ENCODE measurements at places on chromosomes 11 and 22.

- no peak for DNase-seq
These were observed 89.2 kb upstream of the NCAM1 start for GRCh38 chr11:112871909-112872500.

GRCh38 chr11:64233913-64234586 is at the start of gene VEGFB:
Gene VEGFB, plus strand, starts transcription at chr11:64234584. Its CDS starts 250 bp downstream, at chr11:64234834.
- DNase-seq, result peak; percentile 60

DNA sequence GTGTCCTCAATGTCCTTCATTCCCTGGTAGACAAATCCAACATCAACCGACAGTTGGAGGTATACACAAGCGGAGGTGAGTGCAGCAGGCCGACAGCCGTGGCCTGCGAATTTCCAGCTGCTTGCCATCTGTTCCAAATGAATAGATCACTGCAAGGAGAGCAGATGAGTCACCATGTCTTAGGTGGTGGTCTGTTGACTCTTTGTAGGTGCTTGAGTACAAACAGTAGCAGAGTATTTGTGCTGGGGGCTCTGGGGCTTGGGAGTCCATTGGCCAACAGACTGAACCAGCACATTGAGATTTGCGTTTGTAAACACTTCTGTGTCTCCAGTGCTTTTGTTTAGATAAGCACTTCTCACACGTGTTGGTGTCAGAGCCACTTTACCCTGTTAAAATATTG is 21.1 kb downstream of the EIF3L start:
- DNase-seq, result peak; percentile 37

- DNase-seq, result no peak
These were observed 8.9 kb downstream of the RELT start for GRCh38 chr11:73384872-73385689.

- DNase-seq, result peak; percentile 23
These were observed 3.4 kb downstream of the GUCY1A2 start for GRCh38 chr11:107014871-107015270.

- DNase-seq, result peak; percentile 31
These were observed 140.0 kb upstream of the POU2AF2 start for GRCh38 chr11:111105566-111105965.

- no peak for DNase-seq
These were observed 112.0 kb upstream of the PDGFD start for GRCh38 chr11:104275992-104276391.

DNA sequence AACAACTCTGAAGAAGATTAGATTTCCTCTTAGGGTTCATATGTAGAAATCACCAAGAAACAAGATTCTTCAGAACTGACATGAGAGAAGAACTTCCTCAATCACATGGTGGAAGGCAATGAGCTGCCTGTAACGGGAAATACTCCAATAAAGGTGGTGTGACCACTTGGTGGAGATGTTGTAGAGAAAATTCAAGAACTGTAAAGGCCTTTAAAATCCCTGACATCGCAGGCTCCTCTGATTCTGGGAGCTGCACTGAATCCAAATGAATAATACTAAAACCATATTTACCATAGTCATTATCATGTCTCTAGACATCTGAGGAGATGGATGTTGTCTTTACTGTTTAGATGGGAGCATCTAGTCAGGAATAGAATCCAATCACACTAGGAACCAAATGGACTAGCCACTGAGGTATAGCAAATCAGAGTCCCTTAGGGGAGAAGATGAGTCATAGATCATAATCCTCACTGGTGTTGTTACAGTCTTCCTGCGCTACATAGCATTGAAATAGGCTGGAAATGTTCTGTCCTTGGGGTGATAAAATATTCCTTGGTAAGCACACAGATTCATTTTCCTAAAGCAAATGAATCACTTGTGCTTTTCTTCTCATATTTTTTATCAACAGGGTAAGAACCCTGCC is 321.6 kb upstream of the TENM4 start:
- peak; percentile 8 for DNase-seq

GRCh38 chr11:63917692-63918506 is 935 bp upstream of the RCOR2 start:
- peak; percentile 43 for DNase-seq

DNA sequence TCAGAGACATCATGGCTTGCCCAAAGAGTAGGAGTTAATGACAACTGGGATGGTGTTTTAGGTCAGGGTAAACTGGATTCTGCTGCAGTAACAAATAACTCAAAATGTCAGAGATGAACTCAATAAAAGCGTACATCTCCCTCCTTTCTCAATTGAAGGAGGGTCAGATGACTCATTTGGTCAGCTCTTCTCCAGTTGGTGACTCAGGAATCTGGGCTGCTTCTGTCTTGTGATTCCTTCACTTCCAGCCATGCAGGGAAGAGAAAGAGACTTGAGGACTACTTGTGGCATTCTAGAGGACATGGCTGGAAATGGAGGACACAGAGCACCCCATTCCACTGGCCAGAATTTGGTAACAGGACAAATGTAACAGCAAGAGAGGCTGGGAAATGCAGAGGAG is 3.2 kb upstream of the SYT13 start:
- DNase-seq, result peak; percentile 20

- no peak for DNase-seq
These were observed 12.0 kb upstream of the RFPL2 start for GRCh38 chr22:32216911-32217310.

DNA sequence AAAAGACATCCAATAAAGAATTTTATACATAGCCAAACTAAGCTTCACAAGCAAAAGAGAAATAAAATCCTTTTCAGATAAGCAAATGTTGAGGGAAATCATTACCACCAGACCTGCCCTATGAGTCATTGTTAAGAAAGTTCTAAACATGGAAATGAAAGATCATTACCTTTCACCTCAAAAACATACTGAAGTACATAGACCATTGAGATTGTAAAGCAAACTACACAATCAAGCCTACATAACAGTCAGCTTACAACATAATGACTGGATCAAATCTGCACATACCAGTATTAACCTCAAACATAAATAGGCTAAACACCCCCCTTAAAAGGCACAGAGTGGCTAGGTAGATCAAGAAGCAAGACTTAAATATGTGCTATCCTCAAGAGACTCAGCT is 501.0 kb upstream of the LUZP2 start:
- DNase-seq, result peak; percentile 48

DNA sequence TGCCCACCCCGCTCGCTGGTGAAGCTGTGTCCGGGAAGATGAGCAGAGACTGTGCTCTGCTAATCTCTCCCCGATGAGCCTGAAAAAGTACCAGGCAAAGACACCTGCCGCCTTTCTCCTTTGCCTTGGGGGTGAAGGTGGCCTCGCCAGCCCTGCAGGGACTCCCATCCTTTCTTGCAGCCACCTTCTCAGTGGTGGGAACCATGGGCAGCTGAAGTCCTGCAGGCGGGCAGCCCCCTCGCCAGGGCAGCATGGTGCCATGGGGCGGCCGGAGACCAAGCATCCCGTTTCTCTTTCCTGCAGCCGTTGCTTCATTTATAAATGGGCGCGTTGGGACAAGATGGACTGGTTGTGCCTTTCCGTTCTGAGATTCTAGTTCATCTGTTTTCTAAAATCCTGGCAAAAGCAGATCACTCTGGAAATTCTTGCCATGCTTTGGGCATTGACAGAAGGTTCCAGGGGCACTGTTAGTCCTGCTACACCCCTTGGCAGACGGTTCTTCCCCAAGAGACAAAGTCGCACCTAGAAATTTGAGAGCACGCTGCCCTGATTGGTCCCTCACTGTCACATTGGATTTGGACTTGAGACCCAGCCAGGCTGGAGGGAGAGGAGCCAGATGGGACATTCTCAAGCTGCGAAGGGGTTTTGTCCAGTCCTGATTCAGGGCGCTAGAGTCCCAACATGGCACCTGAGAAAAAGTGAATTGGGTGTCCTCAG is 7.5 kb downstream of the CTTN start:
- no peak for DNase-seq

DNA sequence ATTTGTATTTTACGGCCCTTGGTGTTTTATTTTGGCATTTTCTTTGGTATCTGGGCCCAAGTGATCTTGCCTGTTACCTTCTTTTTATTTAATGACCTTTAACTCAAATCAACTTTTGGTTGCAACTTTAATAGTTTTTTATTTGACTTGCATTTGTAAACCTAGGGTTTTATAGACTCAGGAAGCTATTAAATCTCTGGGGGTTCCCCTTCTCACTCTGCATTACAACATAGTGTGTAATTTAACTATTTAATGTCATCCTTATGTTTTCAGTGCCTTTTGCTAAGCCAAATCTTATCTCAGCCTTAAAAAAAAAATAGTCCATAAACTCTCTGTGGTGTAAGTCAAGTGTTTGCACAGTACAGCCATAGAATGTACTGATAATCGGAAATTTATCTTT is 3.4 kb downstream of the FJX1 start:
- no peak for DNase-seq

- DNase-seq, result peak; percentile 32
These were observed 301.8 kb upstream of the FAT3 start for GRCh38 chr11:91922846-91923245.

- peak; percentile 60 for DNase-seq
These were observed 120.8 kb upstream of the ARHGAP20 start for GRCh38 chr11:110833033-110833484.

DNA sequence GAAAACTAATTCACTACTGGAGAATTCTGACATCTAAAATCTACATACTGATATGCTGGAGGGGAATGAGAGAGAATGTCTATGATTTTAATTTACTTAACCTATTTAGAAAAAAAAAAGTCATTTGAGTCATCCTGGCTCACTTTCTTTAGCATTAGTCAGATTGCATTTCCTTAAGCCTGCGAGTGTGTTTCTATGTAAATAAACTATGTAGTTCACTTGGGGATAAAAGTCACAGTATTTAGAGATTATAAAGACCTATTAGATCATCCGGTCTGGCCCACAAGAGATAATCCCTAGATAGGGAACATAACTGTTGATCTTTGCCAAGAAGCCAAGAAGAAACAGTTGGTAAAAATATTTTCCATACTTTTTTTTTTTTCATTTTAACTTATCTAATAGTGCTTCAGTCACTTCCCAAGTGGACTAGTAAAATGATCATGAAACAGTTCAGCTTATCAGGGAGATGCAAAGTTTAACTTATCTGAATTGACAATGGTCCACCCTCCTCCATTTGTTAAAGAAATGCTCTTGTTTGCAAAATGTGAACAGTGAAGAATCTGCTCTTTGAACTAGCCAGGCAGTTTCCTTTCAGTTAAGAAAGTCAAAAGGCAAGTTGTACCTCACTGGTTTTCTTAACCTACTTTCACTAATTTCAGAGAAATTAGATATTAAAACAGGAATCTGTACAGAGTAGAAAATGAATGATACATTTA is 21.2 kb upstream of the BLID start:
- peak; percentile 91 for DNase-seq

DNA sequence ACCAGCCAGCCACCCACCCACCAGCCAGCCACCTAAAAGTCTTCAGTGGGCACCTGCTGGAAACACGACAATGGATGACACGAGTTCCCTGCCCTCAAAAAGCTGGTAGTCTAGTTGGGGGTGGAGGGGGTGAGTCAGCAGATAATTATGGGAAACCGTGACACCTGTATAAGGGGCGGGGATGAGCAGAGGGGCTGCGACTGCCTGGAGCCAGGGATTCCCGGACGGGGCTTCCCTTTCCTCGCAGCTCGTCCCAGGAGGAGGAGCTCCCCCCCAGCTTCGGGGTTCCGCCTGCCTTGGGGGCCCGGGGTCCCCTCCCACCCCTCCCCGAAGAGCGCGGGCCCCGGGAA is 2.3 kb upstream of the RTN4RL2 start:
- no peak for DNase-seq

DNA sequence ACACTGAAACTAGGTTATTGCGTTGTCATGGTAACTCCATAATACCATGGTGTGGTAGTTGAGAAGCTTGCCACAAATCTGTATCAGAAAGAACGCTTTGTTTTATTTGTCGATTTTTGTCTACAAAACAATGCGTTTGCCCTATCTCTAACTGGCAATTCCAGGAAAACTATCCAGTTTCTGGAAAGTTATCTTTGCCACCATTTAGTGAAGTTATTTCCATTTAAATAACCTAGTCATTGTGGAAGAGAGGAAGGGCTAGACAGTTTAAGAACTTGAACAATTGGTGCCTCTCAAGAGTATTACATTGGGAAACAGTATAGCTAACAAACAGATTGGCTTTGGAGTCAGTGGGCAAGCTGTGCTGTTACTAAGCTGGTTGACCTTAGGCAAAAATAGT is 7.9 kb downstream of the HSD17B12 start:
- DNase-seq, result no peak

GRCh38 chr22:41787331-41787730 is 13.1 kb upstream of the CCDC134 start:
- no peak for DNase-seq

DNA sequence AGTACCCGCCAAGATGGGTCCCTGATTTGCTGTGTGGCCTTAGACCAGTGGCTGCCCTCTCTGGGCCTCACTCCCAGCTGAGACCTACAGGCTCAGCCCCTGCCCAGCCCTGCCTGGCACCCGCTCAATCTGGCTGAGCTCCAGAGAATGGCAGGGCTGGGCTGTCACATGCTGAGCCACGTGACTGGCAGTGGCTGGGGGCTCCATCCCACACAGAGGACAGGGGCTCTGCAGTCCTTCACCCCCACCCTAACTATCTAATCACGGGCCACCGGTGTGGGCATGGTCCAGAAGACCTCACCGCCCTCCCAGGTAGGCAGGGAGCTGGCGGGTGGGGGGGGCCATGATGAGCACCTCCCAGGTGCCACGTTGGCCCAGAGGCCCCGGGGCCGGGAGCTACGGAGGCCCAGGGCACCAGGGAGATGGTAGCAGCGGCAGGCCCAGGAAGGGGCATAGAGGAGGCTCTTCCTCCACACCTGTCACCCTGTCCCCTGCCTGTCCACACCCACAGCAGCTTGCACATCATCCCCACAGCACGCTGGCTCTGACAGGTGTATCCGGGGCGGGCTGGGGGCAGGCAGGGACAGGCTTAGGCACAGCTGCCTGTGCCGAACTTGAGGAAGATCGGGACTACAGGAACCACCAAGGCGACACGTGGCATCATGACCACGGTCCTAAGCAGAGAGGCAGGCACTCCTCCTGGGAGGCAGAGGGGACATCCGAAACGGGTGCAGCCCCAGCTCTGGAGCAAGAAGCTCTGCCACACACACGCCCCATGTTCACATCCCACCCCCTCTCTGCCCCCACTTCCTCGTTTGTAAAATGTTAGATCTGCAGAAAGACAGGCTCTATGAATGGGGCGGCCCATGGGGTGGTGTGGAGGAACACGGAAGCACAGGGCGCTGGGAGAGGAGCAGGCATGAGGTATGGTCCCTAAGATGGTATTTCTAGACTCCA is 1.5 kb upstream of the ALDH3B1 start:
- DNase-seq, result no peak

- no peak for DNase-seq
These were observed at the start of gene CYTH4 for GRCh38 chr22:37282385-37282677. Gene CYTH4, plus strand, starts transcription at chr22:37282508. Its CDS starts 62 bp downstream, at chr22:37282570.

DNA sequence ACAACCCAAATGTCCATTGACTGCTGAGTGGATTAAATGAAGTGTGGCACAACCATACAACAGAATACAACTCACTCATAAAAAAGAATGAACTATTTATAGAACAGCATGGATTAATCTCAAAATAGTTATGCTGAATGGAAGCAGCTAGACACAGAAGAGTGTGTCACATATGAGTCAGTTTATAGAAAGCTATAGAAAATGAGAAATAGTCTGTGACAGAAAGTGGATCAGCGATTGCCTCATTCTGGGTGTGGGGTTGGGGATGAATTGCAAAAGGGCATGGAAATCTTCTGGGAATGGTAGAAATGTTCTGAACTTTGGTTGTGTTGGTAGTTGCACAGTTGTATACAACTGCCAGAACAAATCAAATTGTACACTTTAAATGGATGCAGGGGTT is 37.4 kb downstream of the PRR5L start:
- DNase-seq, result peak; percentile 70

- DNase-seq, result peak; percentile 63
These were observed 204.4 kb downstream of the ADAMTS15 start for GRCh38 chr11:130652671-130653335.

Measured in fibroblast of skin of abdomen (primary cell).